Activated CD4-positive, alpha-beta T cell treated with anti-CD3 and anti-CD28 coated beads, Interleukin-2, amount 50 U/mL, for 1 hour (primary cell): ENCODE measurements at places on chromosomes 16 and 17.

GRCh38 chr16:23801378-23801777 lies 34.4 kb upstream of the PRKCB start:
- peak; percentile 82 for DNase-seq

- DNase-seq, result no peak
These were observed 241.8 kb upstream of the SOX9 start for GRCh38 chr17:71878998-71879397.

GRCh38 chr17:48492401-48493298 lies 38.2 kb downstream of the HOXB1 start:
- DNase-seq, result peak; percentile 74

DNA sequence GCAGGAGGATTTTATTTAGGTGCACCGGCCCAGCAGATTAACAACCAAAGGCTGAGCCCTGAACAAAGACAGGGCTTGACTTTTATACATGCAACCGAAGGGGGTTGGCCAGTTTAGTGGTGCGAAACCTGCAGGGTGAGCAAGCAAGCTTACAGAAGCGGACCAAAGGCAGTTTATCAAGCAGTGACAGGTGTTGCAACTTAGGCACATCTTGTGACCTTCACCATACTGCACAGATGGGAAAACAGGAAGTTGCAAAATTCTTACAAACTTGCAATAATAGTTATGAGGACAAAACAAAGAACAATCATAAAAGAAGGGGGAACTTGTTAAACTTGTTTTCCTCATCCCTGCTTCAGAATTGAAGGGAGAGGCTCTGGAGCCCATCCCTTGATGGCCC lies 1265.1 kb downstream of the CDH8 start:
- no peak for DNase-seq

DNA sequence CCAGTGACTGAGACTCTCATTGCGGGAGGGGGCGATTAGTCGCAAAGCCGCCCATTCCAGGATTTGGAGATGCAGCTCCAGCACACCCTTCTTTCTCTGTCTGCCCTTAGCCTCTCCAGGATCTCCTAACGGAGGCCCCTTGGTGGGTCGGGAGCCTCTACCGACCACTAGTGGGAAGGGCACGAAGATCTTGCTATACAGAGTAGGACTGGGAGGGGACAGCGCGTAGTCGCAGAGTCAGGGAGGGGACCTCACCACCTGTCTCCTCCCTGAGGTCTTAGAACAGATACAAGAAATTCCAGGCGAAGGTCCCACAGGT lies 588 bp upstream of the SMTNL2 start:
- DNase-seq, result no peak

DNA sequence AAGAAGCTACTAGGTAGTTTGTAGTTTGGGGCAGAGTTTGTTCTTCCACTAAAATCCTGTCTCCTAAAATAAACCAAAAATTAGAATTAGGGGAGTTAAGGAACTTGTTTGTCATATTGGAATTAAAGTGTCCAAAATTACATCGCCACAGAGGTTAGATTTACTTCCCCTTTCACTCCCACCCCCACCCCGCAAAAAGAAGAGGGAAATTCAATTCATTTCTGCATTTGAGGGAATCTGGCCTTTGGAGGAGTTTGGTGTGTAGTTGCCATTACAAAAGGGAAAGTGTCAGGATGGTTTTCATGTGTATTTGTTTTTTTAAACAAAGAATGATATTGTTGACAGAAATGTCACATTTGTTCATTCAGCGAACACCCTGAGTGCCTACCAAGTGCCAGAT lies 5.8 kb downstream of the TMEM97 start:
- DNase-seq, result no peak

DNA sequence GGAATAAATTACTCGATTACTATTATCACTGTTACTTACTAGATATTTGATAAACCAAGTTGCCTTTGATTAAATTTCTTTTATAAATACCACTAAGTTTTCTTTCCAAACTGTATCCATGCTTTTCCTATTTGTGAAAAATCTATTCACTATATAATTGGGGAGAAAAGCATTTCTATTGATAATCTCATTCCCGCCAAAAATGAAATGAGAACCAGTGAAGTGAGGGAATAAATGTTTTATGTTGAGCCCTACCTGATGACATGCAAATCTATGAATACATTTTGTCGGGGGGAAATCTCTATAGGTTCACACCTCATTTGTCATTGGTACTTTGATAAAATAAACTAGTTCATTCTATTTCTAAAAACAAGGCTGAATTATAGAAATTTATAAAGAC lies 15.7 kb downstream of the BRIP1 start:
- DNase-seq, result no peak

GRCh38 chr16:67857547-67858233 lies 10.2 kb upstream of the CENPT start:
- peak; percentile 30 for DNase-seq

DNA sequence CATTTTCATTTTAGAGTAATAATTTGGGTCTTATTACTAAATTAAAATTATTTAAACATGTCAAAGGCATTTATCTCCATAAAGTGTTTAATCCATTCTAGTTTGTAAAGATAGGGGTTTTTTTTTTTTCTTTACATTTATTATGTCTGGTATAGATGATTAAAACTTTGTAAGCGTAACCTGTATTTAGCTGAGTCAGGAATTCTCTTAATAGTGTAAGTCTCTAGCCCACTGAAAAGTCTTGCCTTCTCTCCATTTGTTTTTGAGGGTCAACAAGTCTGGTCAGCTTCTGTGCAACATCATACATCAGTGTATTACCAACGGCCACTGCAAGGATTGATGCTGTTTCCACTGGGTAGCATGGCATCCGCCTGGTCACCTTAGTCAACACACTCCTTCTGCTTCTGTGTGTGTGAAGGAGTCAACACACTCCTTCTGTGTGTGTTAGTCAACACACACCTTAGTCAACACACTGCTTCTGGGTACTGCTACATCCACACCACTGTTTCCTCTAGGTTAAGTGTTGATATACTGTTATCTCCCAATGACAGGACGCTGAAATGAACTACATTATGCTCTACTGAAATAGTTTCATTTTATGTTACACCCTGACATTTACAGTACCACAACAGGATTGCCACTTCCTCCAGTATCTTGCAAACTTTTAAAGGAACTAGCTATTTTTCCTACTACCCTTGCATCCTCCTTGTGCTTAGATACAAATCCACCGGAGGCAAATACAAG lies 37.3 kb upstream of the VWA3A start:
- DNase-seq, result no peak
